ENCODE measurements at places on chromosomes 6 and 20.
A peak's percentile ranks its signal among the peaks of the same experiment; 100 is the strongest.

DNA sequence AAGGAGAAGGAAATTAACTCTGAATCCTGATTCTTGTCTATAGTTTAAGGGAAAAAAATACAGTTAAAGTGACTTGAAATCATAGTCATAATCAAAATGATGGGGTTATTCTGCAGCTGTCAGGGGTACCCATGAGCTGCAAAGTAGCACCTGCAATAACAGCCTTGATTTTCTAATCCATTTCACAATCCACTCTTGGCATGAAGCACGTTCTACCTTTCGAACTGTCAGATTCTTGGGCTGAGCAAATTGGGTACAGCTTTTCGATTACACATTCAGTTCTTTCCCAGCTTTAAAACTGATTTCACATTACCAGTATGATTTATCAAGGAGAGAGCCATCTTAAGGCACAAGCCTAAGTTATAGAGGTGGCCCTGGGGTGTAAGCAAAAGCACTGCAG, 118.5 kb upstream of the DTNBP1 start:
- no peak for DNase-seq

DNA sequence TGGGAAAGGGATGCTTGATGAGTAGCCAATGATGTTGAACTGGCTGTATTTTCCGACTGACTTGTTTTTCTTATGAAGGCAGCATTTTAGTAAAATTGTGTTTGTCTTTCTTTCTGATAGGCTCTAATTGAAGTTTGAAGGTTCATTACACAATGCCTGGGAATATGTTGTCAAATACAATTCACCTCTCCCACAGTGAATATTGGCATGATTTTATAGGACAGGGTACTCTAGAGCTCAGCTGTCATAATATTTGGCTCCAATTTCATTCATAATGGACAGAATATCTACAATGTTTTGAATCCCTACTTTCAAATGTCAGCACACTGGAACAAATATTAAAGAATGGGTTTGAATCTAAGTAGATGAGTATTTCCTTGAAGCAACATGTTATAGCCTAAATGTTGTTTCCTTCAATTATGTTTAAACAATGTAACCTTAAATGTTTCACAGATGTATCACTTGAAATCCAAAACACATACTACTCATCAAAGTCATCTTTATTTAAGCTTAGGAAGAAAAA, 81.4 kb downstream of the LAMA2 start:
- DNase-seq: no peak

DNA sequence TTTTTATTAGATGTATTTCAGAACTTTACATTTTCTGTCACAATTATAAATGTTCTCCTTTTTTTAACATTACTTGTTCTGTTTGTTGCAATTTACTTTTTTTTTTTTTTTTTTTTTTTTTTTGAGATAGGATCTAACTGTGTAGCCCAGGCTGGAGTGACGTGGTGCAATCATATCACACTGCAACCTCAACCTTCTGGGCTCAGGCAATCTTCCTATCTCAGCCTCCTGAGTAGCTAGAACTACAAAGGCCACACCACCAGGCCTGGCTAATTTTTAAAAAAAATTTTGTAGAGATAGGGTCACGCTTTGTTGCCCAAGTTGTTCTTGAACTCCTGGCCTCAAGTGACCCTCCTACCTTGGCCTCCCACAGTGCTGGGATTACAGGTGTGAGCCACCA, 15.1 kb upstream of the MBOAT1 start:
- no peak for DNase-seq

DNA sequence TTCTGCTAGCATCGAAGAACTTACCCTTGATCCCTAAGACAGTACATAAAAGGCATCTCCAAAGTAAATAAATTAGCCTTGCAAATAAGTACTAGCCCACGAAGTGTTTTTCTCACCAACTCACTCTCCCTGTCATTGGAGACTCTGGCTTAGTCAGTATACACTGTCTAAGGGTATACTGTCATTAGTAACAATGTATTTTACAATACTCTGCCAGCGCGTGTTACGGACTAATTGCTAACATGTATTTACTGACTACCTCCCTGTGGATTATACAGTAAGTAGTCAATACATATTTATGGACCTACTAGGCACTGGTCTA, 72.1 kb downstream of the NFATC2 start:
- no peak for DNase-seq

- DNase-seq: no peak
These were observed 60.9 kb downstream of the SULF2 start for GRCh38 chr20:47724396-47724795.

- DNase-seq: peak; percentile 63
These were observed 7.5 kb downstream of the NRSN2 start for GRCh38 chr20:354298-354977.

DNA sequence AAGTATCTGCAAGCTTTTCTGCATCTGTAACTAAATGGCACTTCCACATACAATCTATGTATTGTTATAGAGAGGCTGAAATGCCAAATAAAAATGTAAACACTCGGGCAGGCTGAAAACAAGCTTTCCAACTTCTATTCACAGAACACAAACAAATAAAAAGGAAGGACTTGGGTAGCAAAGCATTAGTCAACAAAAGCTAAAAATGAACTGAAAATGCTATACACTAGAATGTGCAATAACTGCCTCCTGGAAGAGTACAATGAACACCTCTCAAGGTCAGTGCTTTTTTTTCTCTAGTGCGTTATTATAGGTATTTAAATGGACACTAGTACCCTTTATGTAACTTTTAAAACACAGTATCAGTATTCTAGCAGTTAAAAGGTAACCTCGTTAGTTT, 31.4 kb downstream of the STK38 start:
- no peak for DNase-seq

DNA sequence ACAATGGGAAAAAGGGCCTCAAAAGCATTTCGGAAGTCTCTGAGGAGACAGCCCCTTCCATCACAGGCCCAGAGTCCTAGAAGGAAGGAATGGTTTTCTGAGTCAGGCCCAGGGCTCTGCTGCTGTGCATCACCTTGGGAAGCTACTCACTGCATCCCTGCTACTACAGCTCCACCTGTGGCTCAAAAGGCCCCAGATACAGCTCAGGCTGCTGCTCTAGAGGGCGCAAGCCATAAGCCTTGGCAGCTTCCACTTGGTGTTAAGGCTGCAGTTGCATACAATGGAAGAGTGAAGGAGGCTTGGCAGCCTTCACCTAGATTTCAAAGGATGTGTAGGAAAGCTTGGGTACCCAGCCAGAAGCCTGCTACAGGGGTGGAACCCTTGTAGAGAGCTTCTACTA, 54.8 kb downstream of the MEI4 start:
- no peak for DNase-seq

GRCh38 chr6:126077810-126078776, 91.8 kb downstream of the TRMT11 start:
- DNase-seq: no peak

DNA sequence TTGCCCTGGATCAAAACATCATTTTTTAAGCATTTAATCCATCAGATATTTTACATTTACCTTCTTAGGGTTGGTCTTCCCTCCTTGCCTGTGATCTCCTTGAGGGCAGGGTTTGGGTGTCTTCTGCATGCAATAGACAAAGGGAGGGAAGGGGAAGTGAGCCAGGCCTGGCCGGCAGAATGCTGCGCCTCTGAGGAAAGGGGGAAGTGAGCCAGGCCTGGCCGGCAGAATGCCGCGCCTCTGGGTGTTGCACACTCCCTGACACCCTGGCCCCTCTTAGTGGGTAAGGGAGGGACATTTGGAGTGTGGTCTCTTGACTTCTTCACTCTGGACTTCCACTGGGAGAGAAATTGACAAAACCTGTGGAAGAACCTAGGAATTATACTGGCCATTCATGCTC, 12.4 kb downstream of the PSMF1 start:
- no peak for DNase-seq

DNA sequence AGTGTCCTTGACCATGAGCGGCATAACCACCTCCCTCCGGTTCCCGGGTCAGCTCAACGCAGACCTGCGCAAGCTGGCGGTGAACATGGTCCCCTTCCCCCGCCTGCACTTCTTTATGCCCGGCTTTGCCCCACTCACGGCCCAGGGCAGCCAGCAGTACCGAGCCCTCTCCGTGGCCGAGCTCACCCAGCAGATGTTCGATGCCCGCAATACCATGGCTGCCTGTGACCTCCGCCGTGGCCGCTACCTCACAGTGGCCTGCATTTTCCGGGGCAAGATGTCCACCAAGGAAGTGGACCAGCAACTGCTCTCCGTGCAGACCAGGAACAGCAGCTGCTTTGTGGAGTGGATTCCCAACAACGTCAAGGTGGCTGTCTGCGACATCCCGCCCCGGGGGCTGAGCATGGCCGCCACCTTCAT, 4.9 kb downstream of the TUBB1 start:
- DNase-seq: no peak

DNA sequence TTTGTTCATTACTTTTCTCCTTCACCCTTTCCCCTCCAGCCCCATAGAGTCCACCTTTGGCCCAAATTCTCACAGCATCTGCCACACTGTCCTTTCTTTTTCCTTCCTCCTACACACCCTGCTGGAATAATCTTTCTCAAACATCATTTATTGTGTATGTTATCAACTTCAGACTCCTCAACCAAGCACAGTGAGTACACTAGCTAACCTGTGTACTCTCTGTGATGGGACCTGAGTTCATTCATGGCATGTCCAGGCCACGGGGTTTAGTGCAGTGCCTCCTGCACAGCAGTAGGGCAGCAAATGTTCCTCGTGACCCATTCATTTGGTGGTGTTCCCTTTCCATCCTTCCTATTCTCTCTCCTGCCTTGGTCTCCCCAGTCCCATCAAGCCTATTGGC, 7.1 kb upstream of the ARMC12 start:
- no peak for DNase-seq

GRCh38 chr6:67898875-67899274, 736.2 kb upstream of the ADGRB3 start:
- DNase-seq: no peak

DNA sequence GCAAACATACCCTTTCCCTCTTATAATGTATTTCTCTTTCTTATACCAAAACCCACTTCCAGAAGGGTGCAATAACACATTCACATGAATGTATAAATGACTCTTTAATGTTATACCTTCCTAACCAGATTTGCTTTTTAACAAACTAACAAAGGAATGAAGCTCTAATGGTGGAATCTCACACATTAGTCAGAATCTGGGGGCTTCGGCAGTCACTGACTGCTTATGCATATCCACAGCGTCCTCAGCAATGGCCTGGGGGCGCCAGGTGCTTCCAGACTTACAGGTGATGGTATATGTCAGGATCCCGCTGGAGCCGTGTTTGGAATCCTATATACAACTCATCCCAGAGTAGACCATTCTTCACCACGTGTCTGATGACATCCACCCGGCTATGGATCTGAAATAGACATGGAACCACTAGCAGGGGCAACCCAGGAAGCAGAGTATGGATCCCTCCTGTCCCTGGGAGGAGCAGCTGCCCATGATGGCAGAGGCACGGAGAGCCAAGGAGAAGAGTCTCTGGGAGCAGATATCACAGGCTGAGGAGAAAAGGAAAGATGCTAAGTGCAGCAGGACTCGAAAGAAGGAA, 150.8 kb upstream of the RIPOR2 start:
- no peak for DNase-seq

DNA sequence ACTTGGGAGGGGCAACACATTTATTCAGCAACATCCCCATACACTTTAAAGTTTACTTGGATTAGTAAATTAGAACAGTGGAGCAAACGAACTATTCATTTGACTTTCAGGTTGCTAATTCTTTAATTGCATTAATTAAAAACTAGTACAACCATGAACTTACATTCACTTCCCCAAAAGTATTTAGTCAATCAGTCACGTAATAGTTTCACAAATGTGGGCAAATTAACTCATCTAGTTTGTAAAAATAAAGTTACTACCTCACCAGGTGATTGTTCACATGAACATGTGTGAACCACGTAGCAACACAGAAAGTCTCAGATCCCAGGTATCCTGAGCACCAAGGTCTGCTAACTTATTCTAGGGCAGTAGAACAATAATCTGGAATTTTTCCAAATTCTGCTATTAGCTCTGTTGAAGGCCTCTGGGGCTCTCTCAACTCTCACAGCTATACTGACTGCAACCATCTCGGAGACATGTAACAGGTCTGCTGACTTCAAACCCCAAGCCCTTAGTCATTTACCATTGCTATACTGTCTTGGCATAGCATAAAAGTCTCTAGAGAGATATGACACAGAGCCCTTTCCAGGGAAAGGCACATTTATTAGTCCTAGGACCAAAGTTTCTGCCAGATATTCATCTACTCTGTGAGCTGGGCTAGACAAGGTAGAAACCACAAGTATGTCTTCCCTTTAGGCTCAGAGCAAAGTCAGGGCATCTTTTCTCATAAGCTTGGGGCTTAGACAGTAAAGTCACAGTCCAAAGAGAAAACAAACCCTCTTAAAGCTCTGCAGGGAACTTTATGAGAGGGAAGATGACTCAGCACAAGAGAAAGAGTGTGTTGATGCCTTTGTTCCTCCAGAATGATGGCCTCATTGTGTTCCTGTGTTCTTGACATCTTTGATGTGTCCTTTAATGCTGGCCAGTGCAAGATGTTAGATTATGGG, 50.9 kb upstream of the CCDC28A start:
- no peak for DNase-seq

- DNase-seq: no peak
These were observed 18.8 kb downstream of the REV3L start for GRCh38 chr6:111464184-111464583.

DNA sequence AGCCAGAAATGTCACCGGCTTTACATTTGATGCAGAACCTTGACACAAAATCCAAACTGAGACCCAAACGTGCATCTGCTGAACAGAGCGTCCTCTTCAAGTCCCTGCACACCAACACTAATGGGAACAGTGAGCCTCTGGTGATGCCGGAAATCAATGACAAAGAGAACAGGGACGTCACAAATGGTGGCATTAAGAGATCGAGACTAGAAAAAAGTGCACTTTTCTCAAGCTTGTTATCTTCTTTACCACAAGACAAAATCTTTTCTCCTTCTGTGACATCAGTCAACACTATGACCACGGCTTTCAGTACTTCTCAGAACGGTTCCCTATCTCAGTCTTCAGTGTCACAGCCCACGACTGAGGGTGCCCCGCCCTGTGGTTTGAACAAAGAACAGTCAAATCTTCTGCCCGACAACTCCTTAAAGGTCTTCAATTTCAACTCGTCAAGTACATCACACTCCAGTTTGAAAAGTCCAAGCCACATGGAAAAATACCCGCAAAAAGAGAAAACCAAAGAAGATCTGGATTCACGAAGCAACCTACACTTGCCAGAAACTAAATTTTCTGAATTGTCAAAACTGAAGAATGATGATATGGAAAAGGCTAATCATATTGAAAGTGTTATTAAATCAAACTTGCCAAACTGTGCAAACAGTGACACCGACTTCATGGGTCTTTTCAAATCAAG, 108.4 kb downstream of the RTN4IP1 start:
- DNase-seq: peak; percentile 69

Data from stimulated activated CD8-positive, alpha-beta memory T cell treated with anti-CD3 and anti-CD28 coated beads, Interleukin-4, amount 100 ng/mL, for 4 hours (primary cell).